ENCODE measurements at places on chromosomes 1 and 21. TPM values are rescaled to one million over a fixed set of nuclear protein-coding genes. Genes with fewer than 3 reads are reported as not detected.
A peak's percentile ranks its signal among the peaks of the same experiment; 100 is the strongest.

DNA sequence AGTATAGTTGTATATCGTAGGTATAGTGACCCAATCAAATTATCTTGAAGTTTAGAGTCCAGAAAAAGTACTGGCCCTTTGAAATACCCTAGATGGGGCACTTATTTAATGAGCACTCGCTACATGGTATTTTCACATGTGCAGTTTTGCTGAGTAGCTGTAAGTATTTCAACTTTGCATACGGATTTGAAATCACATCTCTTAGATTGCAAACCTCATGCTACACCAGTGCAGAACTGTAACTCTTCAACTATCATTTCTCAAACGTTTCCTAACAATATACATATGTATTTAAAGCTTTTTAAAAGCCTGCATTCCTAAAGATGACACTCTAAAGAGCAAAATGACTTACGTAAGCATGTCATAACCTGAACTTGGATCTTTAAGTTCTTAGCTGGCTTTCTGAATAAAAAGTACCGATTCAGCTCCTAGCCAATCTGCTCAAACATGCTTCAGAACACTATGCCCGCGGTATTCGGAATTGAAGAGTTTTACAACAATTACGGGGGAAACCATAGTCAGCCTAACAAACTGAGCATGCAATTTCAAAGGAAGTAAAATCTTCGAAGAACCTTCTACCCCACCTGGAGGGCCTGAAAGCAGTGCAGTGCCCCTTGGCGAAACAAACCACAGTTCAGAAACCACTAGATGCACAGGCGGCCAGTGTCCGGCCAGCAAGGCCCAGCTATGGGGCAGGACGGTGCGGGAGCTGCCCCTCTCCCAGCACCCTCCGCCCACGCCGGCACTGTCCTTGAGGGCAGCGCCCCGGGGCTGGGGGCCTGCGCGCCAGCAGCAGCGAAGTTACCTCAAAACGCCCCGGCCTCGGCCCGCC lies 863 bp downstream of the FH start:
- DNase-seq, result peak; percentile 53

S100A2 gene
- total RNA-seq, result 7.0 TPM

DNA sequence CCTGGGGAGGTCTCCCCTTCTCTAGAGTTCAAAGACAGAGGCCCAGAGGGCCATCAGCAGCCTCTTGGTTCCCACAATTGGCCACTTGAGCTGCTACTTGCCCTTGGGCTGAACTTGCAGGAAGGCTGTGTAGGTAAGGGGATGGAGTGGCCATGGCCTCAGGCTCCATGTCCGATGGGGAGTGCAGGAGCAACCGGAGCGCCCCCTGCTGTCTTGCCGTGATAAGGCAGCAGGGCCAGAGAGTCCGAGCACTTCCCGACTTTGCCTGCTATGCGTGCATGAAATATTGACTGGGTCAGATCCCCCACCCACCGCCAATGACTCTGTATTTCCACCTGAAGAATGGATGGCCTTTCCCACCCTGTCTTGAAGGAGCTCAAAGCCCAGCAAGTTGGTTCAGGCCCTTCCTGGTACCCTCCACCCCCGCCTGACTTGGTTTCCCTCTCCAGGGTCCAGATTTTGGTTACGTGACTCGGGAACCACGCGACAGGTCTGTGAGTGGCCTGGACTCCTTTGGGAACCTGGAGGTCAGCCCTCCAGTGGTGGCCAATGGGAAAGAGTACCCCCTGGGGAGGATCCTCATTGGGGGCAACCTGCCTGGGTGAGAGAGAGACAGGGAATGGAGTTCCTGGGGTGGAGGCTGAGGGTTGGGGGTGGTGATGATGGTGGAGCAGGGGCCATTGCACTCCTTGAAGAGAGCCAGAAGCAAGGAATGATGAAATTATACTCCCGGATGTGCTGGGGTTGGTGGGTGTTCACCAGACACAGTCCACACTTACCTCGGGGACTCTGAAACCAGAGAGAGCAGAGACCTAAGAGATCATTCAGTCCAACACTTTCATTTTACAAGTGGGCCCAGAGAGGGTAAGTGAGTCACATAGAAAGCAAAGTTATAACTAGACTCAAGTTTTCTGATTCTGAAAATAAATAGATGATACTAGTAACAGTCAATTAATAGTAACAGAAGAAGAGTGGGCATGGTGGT lies 25.6 kb downstream of the PADI3 start:
- peak; percentile 67 for DNase-seq

- DNase-seq, result peak; percentile 85
These were observed 65.7 kb downstream of the MAP3K7CL start for GRCh38 chr21:29195981-29196669.

DNA sequence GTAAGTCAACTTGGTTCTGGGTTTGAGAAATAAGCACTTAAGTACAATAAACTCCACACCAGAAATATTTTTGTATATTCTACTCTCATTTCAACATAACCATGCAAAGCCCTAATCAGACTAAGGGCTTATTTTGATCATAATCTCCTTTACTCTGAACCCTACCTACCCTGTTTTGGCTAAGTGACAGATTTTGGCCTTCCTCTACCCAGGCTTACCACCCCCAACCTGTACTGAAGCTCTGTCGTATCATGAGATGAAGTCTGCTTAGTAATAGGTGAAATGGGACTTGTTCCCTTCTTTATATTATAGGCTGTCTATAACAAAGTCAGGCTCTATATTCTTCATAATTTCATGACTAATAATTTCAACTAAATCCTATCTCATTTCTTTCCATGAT lies 135.5 kb downstream of the RERE start:
- DNase-seq, result no peak

- no peak for DNase-seq
These were observed 24.1 kb downstream of the EPHA2 start for GRCh38 chr1:16131636-16132324.

DNA sequence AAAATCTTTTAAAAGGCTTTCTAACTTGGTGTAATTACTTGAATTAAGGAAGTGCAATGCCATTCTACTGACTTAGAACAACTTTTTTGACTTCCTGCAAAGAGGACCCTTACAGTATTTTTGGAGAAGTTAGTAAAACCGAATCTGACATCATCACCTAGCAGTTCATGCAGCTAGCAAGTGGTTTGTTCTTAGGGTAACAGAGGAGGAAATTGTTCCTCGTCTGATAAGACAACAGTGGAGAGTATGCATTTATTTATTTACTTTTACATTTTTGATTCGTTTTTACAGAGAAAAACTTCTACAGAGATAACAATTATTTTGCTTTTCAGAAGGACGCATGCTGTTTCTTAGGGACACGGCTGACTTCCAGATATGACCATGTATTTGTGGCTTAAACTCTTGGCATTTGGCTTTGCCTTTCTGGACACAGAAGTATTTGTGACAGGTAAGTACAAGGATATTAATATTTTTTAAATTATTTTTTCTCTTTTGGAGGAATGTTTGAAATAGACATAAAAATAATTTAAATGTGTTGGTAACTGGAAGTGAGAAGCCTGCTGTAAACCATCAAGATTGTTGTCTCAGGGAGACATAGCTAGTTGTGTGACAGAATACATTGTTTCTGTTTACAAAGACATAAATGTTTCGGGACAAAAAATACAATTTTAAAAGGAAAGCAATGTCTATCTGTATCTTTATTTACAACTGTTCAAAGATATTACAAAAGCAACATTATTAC lies at the start of gene PTPRC:
PTPRC (plus strand) TSS at position 147 of the 742 bp plus-strand sequence; CDS start at position 376, 229 bp downstream.
- DNase-seq, result no peak
